ENCODE measurements at places on chromosomes 3 and 15. TPM values are rescaled to one million over a fixed set of nuclear protein-coding genes. Genes with fewer than 3 reads are reported as not detected.

Gene ABTB1
- total RNA-seq = 12.2 TPM

Gene NUP210
- 116 TPM for total RNA-seq

Gene SEC61A1
- total RNA-seq = 110 TPM

Gene GNAT1
- total RNA-seq = not detected

Gene STXBP5L
- not detected for total RNA-seq

Gene EFCC1
- total RNA-seq = not detected

Gene AGBL1
- total RNA-seq = not detected

Gene TGM5
- total RNA-seq = 0.45 TPM

Gene CPN2
- not detected for total RNA-seq

Gene STAC
- total RNA-seq = not detected

Gene PPIB
- 264 TPM for total RNA-seq

Gene LCTL
- not detected for total RNA-seq

Gene NUTM1
- total RNA-seq = not detected

Gene A4GNT
- total RNA-seq = not detected

Gene GABRR3
- total RNA-seq = not detected

Gene FANCI
- total RNA-seq = 255 TPM

Gene HTR3E
- not detected for total RNA-seq

Gene TRAIP
- total RNA-seq = 30.0 TPM

Gene CDHR4
- 0.25 TPM for total RNA-seq

Gene CCDC33
- total RNA-seq = not detected

Gene STX19
- not detected for total RNA-seq

Gene SIN3A
- total RNA-seq = 123 TPM

Gene GOLGA6L7
- not detected for total RNA-seq

Gene ADAMTS9
- total RNA-seq = not detected

Gene LRCH3
- total RNA-seq = 25.0 TPM

Gene CRBN
- total RNA-seq = 43.3 TPM

Gene ZNF770
- 25.2 TPM for total RNA-seq

Gene SERP1
- total RNA-seq = 104 TPM

Gene PSTPIP1
- 149 TPM for total RNA-seq

Gene SEC22C
- total RNA-seq = 42.3 TPM

Gene SETD5
- total RNA-seq = 170 TPM

Gene TLR9
- total RNA-seq = 0.18 TPM

Gene HES1
- total RNA-seq = 2.5 TPM

Gene RARRES1
- not detected for total RNA-seq

Gene TMC3
- not detected for total RNA-seq

Gene NLGN1
- not detected for total RNA-seq

Gene CLRN1
- not detected for total RNA-seq

Gene ACKR2
- total RNA-seq = 1.0 TPM

Gene TEX9
- 0.41 TPM for total RNA-seq

Gene BNIP2
- 49.1 TPM for total RNA-seq

Gene NEDD4
- total RNA-seq = 14.8 TPM

Gene CASR
- total RNA-seq = not detected

Gene CCR9
- total RNA-seq = not detected

Data from activated naive CD4-positive, alpha-beta T cell treated with anti-CD3 and anti-CD28 coated beads, Interleukin-2, amount 50 U/mL, for 72 hours (primary cell).